ENCODE measurements at places on chromosomes 12 and 14.

DNA sequence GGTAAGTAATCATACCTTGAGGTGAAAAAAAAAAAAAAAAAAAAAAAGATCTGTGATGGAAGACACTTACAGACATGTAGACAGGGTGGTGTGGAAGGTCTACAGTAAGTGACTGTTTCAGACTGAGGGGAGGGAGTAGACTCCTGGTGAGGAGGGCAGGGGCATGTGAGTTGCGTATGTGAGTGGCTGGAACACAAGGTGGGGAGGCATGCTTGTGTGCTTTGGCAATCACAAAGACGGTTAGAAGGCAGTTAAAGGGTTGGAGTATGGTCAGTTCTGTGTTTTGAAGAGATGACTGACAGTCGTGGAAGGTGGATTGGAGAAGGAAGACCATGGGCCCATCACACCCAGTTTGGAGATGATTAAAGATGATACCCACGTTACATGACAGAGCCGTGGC lies 65.2 kb downstream of the ETV6 start:
- no peak for DNase-seq

GRCh38 chr12:86903159-86903558 lies 647.0 kb upstream of the MGAT4C start:
- peak; percentile 22 for DNase-seq

DNA sequence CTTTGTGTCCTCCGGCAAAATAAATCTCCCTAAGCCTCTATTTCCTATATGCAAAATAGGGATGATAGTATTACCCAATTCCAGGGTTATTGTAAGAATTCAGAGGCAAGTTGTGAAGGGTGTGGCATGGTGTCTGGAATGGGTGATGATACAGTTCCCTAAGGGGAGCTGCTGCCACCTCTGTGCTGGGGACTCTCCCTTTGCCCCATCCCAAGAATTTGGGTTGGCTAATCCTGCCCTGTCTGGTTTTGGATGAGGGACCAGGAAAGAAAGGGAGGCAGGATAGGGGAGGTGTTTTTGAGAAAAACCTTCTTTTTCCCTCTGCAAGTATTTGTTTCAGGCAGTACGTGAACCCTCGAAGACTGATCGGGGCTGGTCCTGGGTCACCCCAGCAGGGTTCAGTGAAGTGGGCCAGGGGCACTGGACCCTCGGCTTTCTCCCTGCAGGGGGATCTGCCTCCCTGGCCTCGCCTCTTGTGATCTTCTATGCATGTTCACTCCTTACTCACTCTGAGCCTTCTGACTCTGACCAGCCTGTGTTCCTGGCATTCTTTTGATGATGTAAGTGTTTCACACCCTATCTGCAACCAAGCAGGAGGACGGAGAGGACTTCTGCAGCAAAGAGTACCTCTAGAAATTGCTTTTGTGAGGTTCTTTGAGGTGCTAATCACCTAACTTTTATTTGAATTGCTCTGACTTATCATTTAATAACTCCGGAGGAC lies 60.8 kb downstream of the RASSF3 start:
- peak; percentile 22 for DNase-seq

DNA sequence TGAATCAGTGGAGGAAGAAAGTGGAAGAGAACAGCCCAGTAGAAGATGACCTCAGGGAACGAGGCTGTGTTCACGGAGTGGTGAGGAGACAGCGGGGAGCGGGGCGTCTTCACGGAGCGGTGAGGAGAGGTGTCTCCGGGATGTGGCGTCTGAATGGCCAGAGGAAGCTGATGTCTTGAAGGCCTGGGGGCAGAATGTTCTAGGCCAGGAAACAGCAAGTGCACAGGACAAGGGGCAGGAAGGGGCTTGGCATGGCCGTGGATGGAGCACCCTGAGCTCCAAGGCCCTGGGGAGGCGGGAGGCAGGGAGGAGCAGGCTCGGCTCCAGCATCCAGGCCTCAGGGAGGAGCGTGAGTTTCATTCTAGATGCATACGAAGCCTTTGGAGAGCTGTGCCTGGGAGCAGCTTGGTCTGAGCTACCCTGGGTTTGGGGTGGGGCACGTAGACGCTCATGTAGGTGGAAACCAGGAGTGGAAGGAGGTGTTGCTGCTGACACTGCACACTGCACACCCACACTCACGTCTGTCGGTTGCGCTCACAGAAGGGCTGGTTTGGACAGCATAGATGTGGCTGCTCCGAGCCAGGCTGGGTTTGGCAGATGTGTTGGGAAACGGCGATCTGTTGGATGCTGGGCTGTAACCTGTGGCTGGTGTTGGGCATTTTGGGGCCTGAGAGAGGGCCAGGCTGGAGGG lies 131.6 kb downstream of the ADGRD1 start:
- no peak for DNase-seq

- no peak for DNase-seq
Observed at GRCh38 chr14:34680806-34681479, 33.5 kb downstream of the CFL2 start.

- DNase-seq = no peak
Observed at GRCh38 chr14:73025544-73025943, 1.4 kb downstream of the ZFYVE1 start.

DNA sequence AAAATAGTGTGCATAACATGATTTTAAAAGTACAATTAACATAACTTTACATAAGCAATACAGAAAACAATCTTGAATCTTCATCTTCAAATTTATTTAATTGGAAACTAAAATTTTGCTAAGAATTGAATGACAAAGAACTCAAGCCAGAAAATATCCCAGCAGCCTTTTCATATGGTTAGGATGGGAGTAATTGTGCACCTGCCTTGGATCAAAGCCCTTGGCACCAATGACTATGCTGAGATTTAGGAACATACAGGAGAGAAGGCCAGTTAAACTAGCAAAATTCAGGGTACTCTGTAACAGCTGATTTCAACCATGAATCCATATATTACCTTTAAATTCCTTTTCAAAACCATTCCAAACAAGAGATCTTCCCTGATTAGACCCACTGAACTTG lies 5.8 kb downstream of the KERA start:
- no peak for DNase-seq

DNA sequence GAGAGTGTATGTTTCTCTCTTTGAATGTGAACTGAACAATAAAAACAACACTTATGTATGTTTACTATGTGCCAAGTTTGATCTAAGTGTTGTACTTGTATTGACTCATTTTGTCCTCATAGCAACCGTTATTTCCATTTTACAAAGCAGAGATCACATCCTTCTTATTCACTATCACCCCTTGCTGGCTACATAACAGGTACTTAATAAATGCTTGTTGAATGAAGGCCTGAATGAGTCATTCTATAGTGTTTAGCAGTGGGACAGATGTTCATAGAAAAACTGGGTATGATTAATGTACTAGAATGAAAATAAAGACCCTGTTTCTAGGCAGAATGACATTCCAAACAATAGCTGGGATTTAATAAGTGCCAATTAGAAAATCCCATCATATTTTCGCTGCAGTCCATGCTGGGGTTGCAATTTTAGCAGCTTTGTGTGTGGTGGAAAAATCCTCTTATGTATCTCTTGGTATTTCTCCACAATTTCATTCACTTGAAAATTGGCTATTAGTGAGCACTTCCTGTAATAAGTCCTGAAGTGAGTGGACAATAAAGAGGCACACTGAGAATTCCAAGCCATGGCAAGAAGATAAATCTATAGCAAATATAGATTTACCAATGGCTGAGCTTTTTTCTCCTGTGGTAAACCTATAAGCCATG lies 86.0 kb downstream of the FAR2 start:
- no peak for DNase-seq

DNA sequence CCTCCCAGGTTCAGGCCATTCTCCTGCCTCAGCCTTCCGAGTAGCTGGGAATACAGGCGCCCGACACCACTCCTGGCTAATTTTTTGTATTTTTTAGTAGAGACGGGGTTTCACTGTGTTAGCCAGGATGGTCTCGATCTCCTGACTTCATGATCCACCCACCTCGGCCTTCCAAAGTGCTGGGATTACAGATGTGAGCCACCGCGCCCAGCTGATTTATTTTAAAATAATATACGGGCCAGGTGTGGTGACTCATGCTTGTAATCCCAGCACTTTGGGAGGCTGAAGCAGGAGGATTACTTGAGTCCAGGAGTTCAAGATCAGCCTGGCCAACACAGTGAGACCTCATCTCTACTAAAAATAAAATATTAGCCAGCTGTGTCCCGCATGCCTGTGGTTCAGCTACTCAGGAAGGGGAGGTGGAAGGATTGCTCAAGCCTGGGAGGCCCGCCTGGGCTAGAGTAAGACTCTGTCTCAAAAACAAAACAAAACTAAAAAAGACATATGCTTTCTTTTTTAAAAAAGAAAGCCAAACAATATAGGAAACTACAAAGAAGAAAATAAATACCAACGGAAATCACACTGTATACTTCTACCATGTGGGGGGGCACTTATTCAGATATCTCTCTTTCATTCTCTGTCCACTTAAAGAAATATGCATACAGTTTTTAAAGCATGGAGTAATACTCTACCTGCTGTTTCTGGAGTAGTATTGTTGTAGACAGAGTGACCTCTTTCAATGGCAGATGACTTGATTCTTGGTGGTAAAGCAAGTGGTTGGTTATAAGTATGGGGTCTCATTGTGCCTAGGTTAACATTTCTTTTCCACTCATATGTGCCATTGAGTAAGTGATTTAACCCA lies 930 bp upstream of the MIA2 start:
- DNase-seq = peak; percentile 39

GRCh38 chr12:104793285-104793684 lies 164.8 kb downstream of the SLC41A2 start:
- DNase-seq = no peak

DNA sequence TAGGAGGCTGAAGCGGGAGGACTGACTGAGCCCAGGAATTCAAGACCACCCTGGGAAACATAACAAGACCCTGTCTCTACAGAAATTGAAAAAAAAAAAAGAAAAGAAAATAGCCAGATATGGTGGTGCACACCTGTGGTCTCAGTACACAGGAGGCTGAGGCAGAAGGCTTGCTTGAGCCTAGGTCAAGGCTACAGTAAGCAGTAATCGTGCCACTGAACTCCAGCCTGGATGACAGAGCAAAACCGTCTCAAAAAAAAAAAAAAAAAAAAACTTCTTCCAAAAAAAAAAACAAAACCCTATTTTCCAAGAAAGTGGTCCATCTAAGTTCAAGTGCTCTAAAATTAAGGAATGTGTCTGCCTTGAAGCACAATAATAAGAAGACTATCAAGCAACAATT lies 19.8 kb downstream of the SNX6 start:
- DNase-seq = no peak

- DNase-seq = peak; percentile 40
Observed at GRCh38 chr14:40417777-40418401, 985.7 kb upstream of the FBXO33 start.

DNA sequence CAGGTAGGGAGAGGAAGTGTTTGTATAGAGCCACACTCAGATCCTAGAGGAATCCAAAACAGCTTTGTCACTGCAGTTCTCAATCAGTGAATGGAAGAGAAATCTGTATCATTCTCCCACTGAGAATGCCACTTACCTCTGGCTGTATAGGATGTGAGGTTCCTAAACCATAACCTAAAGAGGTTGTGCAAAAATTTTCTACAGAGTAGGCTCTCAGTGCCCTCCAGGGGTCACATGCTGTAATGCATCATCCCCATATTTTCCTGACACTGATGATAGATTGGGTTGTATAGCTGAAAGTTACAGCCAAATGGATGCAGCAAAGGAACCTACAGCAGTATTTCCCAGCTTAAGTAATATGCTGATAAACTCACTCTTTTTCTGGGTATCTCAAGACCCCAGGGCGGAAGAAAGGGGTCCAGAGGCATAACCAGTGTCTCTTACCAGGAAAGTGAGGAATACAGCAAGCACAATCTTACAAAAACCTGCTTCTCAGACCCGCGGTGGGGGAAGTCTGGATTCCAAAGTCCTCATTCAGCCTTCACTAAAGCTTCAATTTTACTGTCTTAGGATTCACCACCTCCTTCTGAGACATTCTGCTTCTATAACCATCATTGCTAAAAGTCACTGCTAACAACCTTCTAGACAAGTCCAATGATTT lies 3.8 kb downstream of the BCDIN3D start:
- DNase-seq = peak; percentile 80

DNA sequence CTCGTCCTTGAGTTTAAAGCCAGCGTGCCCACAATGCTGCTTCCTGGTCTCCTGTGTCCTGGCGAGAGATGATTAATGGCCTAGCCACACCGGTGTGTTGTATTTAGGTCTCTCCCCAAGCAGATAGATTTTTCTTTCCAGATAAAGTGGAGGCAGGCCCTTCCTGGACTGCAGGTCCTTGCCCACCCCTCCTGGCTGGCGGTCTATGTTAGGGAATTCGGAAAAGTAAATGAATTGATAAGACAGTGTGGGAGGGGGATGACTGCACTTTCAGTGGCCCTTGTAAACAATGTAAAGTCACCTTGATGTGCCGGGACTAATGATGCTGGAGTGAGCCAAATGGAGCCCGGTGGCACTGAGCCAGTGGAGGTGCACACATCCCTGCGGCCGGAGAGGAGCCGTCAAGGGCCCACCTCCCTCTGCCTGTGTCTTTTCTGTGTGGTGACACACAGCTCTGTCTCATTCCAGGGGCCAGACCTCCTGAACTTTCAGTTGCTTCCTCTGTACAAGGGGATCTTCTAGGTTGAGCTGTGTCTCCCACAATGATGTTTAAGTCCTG lies 70.6 kb upstream of the ESRRB start:
- no peak for DNase-seq

GRCh38 chr12:6534945-6535696 lies 804 bp downstream of the GAPDH start:
- DNase-seq = peak; percentile 78

- DNase-seq = peak; percentile 81
Observed at GRCh38 chr12:45762185-45763110, 32.9 kb downstream of the ARID2 start.

DNA sequence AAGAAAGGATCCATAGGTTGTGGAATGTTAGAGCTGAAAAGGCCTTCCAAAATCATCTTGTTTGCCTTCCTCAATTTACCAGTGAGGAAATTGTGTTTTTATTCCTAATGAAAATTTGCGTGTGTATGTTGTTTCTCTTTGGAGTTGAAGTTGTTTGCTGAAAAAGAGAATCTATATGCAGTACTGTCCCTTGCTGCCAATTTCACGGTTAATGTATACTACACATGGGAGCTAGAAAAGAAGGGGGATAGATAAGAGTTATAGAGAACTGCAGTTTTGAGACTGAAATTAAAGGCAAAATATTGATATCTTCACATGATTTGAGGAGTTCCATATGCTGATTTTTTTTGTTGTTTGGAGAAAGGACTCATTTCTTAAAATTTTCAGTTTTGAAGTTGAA lies 62.0 kb upstream of the LRTM2 start:
- DNase-seq = no peak

DNA sequence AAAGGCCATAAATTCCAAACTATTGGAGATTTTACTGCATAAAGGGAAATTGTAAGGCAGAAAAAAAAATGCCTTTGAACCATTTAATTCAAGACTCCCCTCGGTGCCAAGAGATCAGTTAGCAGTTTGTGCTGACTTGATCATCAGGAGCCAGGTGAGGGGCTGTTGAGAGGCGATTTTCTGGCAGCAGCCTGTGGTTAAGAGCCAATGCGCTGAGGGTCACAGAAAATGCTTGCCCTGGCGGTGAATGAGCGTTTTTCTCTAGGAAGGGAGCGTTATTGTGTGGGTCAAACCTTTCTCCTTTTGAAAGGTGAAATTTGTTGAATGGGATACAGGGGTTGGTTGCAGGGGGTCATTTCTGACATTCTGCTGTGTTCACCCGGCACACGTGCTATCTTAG lies 4.7 kb downstream of the SRRM4 start:
- no peak for DNase-seq

All from hematopoietic multipotent progenitor cell treated with erythropoietin and hydrocortisone succinate and interleukin-3 and kit ligand, for 6 days (in vitro differentiated cells).